ENCODE measurements at places on chromosomes 6 and 20.

GRCh38 chr6:125944434-125944816 lies 12.1 kb upstream of the HINT3 start:
- no peak for DNase-seq

DNA sequence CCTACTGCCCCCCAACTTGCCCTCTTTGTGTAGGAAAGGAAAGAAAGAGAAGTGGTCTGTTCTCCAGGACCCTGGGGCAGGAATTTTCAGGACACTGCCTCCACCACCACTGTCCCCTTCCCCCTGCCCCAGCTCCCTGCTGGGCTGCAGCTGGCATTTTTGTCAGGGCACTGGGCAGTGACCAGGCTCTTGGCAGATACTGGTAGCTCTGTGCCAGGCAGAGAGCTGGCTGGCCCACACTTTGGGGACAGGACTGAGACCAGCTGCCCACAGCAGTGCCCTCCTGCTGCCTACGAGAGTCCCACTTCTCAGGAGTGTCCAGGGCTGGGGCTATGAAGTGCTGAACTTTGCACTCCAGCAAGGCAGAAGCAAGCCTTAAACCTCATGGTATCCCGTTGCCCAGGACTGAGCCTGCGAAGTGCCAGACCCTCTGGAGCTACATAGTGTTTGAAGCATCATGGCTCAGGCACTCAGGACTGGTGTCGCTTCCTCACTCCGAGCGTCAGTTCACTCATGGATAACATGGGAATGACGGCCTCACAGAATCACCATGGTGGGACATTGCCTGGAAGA lies 19.3 kb downstream of the SLC13A3 start:
- no peak for DNase-seq

DNA sequence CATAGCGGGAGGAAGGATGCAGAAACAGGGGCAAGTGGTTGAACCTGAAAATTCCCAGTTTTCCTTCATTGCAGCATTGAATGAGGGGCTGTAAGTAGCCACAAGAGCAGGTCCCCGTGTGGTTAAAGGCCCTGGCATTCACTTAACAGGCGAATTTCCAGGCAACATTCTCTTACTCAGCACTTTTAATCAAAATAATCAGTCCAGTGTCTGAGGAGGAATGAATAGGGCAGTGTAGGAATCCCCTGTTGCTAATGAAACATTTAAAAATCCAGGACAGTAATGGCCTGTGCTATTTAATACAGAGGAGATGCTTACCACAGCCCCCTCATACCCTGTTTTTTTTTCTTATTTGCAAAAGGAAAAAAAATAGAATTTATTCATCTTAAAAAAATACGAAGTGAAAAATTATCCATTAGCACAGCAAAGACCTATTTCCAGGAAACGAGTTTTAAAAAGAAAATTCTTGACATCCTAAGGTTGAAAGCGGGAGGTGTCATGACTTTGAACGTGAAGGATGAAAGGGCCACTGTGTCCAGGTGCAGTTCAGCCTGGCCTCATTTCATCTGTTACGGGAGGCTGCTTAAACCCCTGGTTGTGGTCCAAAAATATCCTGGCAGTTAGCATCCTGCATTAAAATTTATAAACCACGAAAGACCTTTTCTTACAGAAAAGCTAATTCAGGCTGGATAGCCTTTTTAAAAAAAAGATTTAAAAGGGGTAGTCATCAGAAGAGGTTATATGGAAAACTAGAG lies 20.2 kb downstream of the MYLK4 start:
- no peak for DNase-seq

- DNase-seq = no peak
These were observed 135.6 kb upstream of the SLC22A23 start for GRCh38 chr6:3592371-3592941.

- DNase-seq = no peak
These were observed 29.4 kb downstream of the ZNF292 start for GRCh38 chr6:87184762-87185250.

DNA sequence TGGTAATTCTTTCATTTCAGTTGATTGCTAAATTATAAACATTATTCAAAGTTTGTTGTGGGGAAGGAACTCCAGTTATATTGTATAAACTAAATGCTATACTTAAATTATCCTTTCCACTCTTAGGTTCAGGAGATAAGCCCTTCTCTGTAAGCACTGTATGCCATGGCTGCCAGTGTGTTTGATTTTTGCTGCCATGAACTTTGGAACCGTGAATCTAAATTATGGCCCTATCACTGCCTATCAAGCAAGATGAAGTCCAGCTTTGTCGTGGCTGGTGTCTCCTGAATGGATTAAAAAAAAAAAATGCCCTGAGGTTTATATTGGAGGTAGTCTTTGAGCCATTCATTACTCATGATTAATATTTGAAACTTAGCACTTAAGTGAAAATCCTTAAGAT lies 44.7 kb downstream of the CDC5L start:
- no peak for DNase-seq

DNA sequence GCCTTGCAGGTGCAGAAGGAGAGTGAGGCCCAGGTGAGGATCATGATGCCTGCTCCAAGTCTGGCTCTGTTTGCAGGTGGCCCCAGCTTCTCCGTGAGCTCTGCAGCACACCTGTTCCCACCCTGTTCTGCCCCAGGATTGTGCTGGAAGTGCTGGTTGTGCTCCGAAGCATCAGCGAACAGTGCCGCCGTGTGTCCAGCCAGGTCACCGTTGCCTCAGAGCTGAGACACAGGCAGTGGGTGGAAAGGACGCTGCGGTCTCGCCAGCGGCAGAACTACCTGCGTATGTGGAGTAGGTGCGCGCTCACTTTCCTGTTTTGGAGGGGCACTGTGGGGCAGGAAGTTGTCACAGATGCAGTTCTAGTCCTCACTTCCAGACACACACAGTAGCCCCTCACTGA lies 25.0 kb downstream of the ERMARD start:
- no peak for DNase-seq

- DNase-seq = peak; percentile 74
These were observed 647 bp downstream of the AK9 start for GRCh38 chr6:109690373-109690736.

DNA sequence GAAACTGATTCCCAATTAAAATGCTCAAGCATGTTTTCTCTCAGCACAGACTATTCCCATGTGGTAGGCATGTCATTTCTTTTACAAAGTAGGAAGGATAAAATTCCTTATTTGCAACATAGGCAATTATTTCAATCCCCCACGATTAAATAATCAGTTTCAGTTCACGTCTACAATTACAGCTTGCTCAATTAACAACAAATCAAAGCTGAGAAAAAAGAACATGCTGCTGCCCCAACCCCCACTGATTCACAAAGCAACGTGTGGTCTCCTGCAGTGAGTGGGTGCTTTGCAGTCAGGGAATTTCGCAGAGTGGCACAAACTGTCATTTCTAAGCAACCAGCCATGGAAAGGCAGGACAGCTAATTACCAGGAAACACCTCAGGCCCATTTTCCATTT lies 17.0 kb downstream of the RNASET2 start:
- DNase-seq = no peak

- DNase-seq = no peak
These were observed 731 bp downstream of the MAK start for GRCh38 chr6:10837622-10837994.

DNA sequence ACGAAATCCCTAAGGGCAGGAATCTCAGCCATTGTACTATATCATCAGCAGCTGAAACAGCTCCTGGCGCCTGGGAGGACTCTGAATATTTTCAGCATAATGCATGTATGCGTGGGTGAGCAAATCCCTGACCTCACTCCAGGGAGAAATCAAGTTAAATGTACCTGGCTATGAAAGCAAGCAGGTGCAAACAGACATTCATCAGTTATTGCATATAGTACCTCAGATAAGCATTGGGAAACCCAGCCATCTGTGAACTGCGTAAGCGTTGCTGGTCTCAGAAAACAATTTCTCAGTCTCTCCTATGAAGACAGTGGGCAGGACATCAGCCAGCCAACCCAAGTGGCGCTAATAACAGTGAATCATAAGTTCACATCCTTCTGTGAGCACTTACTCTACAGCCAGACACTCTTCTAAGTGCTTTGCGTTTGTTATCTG lies 622.6 kb downstream of the EPM2A start:
- DNase-seq = no peak

DNA sequence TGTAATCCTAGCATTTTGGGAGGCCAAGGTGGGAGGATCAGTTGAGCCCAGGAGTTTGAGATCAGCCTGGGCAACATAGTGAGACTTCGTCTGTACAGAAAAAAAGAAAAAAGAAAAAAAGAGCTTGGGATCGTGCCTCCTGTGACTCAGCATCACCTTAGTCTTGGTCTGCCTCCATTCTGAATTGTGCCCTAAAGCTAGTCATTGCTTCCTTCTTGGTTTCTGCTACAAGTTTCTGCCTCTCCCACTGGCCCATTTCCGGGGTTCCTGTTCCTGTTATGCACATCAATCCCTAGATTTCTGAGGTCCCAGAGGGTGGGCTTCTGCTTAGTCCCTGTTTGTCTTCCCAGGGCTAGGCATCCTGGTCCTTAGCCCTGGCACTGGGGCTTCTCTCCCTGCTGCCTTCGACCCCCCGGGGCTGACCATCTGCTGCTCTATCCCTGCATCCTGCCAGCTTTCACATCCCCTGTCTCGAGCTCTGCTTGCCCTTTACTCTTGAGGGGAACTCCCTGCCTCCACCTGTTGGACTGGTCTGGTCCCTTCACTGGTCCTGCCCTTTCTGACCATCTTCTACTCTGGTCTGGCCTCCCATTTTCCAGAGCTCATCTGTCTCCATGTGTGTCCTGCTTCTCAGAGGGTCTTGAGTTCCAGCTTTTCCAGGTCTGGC lies 77.5 kb upstream of the ESR1 start:
- DNase-seq = no peak

Data from NCI-H2171 (cell line).